ENCODE measurements at places on chromosomes 6 and 20. TPM values are rescaled to one million over a fixed set of nuclear protein-coding genes. Genes with fewer than 3 reads are reported as not detected.

Gene LRRN4
- not detected for total RNA-seq

Gene CCN6
- not detected for total RNA-seq

Gene ZSCAN23
- total RNA-seq, result not detected

Gene GJA10
- total RNA-seq, result not detected

Gene SLC52A3
- 0.55 TPM for total RNA-seq

All from A549 treated with RU486 at 1 μM for 4 hours (cell line).